Glutamatergic neuron (in vitro differentiated cells): ENCODE measurements at places on chromosomes 1 and 21. TPM values are rescaled to one million over a fixed set of nuclear protein-coding genes. Genes with fewer than 3 reads are reported as not detected.
A peak's percentile ranks its signal among the peaks of the same experiment; 100 is the strongest.

SLC44A5 gene
- total RNA-seq: 15.4 TPM

OR2T2 gene
- total RNA-seq: not detected

AADACL4 gene
- total RNA-seq: not detected

- no peak overlapping the region for H3K4me3 ChIP-seq
- H3K27me3 ChIP-seq: no peaks in the 10 kb centered on the region
- no peaks in the 10 kb centered on the region for H3K36me3 ChIP-seq
- H3K27ac ChIP-seq: no peak overlapping the region
Observed at GRCh38 chr1:200526709-200527612, 93.6 kb downstream of the KIF14 start.

- H3K27ac ChIP-seq: no peak overlapping the region
- no peak for DNase-seq
- peaks cover 14% of the 10 kb centered on the region for H3K36me3 ChIP-seq
- H3K4me3 ChIP-seq: no peak overlapping the region
- peaks cover 3% of the 10 kb centered on the region for H3K4me1 ChIP-seq
- H3K27me3 ChIP-seq: peaks cover 1% of the 10 kb centered on the region
Observed at GRCh38 chr1:43484367-43484766, 30.6 kb upstream of the HYI start.

DNA sequence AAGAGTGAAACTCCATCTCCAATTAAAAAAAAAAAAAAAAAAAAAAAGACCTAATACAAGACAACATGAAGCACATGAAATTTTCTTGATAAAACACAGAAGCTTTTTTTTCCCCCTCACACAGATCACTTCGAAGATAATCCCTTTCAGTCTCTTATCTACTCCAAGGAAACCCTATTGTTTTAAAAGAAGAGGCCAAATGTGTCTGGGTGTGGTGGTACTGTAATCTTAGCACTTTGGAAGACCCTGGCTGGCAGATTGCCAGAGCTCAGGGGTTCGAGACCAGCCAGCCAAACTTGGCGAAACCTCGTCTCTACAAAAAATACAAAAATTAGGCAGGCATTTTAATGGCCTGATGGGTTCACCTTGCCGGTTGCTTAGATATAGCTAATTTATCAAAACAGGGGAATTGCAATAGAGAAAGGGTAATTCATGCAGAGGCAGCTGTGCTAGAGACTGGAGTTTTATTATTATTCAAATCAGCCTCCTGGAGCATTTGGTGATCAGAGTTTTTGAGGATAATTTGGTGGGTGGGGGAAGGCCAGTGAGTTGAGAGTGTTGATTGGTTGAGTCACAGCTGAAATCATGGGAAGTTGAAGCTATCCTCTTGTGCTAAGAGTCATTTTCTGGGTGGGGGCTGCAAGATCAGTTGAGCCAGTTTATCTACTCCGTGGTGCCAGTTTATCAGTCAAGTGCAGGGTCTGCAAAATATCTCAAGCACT lies 62.5 kb downstream of the SLC16A1 start:
- H3K4me3 ChIP-seq: no peak overlapping the region
- H3K4me1 ChIP-seq: no peaks in the 10 kb centered on the region
- H3K27ac ChIP-seq: no peak overlapping the region
- DNase-seq: no peak
- peaks cover 2% of the 10 kb centered on the region for H3K27me3 ChIP-seq
- peaks cover 17% of the 10 kb centered on the region for H3K36me3 ChIP-seq

DNA sequence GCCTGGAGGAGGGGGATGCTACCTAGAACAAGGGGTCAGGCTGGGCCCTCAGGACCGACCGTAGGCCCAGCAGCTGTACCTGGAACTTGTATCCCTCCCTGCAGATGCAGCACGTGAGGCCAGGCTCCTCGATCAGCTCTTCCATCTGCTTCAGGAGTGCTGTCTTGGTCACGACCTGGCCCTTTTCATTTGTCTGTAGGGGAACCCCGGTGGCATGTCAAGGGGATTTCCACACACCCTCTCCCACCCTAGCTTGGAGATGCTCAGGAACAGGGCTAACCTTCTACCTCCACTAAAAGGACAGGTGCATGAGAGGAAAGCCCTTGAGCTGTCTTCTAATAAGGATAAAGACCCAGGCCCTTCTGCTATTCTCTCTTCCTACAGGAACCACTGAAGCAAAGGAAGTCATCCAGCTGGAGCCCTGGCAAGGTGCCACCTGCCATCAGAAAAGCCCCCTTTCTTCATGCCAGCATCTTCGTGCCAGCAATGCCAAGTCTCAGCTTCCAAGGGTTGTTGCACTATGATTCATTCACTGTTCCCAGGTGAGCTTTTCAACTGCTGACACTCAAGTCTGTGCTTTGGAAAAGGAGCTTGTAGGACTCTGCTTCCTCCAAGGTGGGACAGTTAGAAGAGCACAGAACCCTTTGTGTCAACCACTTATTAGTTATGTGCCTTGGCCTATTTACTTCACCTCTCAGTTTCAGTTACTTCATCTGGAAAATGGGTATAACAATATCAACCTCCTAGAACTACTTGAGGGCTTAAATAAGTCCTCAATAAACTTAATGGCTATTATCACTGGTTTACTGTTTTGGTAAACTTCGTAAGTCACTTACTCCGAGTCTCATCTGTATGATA lies 122.1 kb downstream of the UBR4 start:
- H3K4me1 ChIP-seq: no peaks in the 10 kb centered on the region
- no peak for DNase-seq
- H3K27ac ChIP-seq: no peak overlapping the region
- no peak overlapping the region for H3K4me3 ChIP-seq

DNA sequence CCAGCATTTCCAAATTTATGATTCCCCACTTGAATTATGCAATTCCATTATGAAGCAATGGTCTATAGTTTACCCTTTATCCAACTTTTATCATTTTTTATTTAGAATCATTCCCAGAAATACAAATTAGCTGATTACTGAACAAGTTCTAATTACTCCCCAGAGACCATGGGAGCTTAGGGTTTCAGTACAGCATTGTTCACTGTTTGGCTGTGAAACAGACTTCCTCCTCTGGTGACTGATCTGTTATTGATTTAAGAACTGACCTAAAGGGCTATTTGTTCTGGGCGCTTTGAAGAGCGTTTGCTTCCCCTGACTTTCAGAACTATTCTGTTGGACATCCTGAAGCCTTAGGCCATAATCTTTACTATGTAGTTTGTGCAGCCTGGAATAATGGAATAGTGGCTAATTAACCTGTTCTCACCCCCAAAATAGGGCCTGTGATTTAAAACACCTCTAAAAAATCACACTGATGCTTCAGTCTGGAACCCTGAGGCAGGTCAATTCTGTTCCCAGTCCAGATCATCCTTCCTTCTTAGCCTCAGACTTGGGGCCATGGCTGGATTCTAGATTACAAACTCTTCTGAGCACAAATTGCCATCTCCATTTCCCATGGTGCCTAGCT lies 58.7 kb downstream of the ALG14 start:
- no peaks in the 10 kb centered on the region for H3K27me3 ChIP-seq
- no peak overlapping the region for H3K27ac ChIP-seq
- no peak for DNase-seq

GRCh38 chr1:226360106-226360746 lies 47.7 kb downstream of the PARP1 start:
- H3K36me3 ChIP-seq: peaks cover 5% of the 10 kb centered on the region
- peaks cover 41% of the 10 kb centered on the region for H3K4me1 ChIP-seq
- no peak for DNase-seq
- peak overlapping the region; percentile 38 for H3K27ac ChIP-seq
- peaks cover 16% of the 10 kb centered on the region for H3K27me3 ChIP-seq
- no peak overlapping the region for H3K4me3 ChIP-seq

USP16 gene
- total RNA-seq: 21.9 TPM

- H3K27ac ChIP-seq: no peak overlapping the region
- H3K36me3 ChIP-seq: peaks cover 4% of the 10 kb centered on the region
- no peaks in the 10 kb centered on the region for H3K4me1 ChIP-seq
- H3K4me3 ChIP-seq: no peak overlapping the region
- DNase-seq: no peak
Observed at GRCh38 chr1:247360116-247360898, 28.6 kb upstream of the ZNF496 start.

INAVA gene
- total RNA-seq: 2.4 TPM

CELA2A gene
- total RNA-seq: not detected

DNA sequence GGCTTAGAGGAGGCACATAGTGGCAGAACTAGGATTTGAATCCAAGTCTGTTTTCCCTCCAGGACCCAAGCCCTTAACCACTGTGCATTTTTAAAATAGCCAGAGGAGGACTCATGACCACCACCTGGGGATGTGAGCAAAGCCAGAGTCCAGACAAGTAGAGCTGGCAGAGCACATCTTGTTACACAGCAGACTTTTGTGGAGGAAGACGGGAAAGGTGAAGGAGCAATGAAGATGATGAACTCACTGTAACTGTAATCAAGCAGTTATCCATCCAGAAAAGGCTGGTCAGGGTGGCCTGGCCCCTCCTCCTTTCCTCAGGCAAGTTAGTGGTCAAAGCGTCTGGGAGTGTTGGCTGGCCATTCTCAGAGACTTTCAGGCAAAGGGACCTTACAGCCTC lies 50.9 kb downstream of the SLC44A3 start:
- DNase-seq: no peak
- peaks cover 6% of the 10 kb centered on the region for H3K36me3 ChIP-seq
- H3K4me3 ChIP-seq: no peak overlapping the region
- H3K4me1 ChIP-seq: peaks cover 10% of the 10 kb centered on the region
- H3K27me3 ChIP-seq: no peaks in the 10 kb centered on the region
- H3K27ac ChIP-seq: no peak overlapping the region

DNA sequence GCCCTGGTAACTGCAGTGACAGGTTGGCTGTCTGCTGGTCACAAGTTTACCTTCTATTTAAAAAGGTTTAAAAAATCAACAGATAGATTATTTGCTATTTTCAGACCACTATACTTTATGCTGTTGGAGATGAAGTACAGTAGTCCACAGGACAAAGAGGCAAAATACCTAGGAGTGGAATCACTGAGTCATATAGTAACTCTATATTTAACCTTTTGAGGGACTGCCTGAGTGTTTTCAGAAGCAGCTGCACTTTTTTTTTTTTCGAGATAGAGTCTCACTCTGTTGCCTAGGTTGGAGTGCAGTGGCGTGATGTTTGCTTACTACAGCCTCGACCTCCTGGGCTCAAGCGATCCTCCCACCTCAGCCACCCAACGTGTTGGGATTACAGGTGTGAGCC lies 11.7 kb downstream of the CNIH4 start:
- H3K4me1 ChIP-seq: no peaks in the 10 kb centered on the region
- H3K27me3 ChIP-seq: no peaks in the 10 kb centered on the region
- H3K36me3 ChIP-seq: no peaks in the 10 kb centered on the region
- no peak for DNase-seq
- no peak overlapping the region for H3K4me3 ChIP-seq

- H3K36me3 ChIP-seq: no peaks in the 10 kb centered on the region
- H3K4me3 ChIP-seq: peak overlapping the region; percentile 76
- H3K27me3 ChIP-seq: peaks cover 9% of the 10 kb centered on the region
- no peaks in the 10 kb centered on the region for H3K4me1 ChIP-seq
- DNase-seq: peak; percentile 56
Observed at GRCh38 chr1:226736908-226737818, 1.9 kb downstream of the ITPKB start.

- DNase-seq: peak; percentile 36
- H3K27me3 ChIP-seq: peaks cover 10% of the 10 kb centered on the region
- peaks cover 32% of the 10 kb centered on the region for H3K4me1 ChIP-seq
- peak overlapping the region; percentile 79 for H3K27ac ChIP-seq
- H3K4me3 ChIP-seq: peak overlapping the region; percentile 98
Observed at GRCh38 chr1:220526294-220526693, 1.6 kb upstream of the MARK1 start.

DNA sequence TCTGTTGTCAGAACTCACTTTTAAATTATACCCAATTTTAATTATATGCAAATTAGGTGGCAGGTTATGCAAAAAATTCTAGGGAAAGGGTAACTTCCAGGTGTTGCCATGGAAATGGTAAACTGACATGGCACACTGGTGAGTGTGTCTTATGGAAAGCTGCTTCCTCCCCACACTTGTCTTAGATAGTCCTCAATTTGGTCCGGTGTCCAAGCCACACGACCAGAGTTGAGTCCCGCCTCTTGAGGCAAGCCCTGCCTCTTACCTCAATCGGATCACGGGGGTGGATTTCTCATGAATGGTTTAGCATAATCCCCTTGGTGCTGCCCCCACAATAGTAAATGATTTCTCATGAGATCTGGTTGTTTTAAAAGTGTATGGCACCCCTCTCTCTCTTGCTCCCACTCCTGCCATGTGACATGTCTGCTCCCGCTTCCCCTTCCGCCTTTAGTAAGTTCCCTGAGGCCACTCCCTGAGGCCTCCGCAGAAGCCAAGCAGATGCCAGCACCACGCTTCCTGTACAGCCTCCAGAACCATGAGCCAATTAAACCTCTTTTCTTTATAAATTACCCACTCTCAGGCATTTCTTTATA lies 74.9 kb downstream of the MATN1 start:
- H3K27ac ChIP-seq: no peak overlapping the region
- no peak overlapping the region for H3K4me3 ChIP-seq

DNA sequence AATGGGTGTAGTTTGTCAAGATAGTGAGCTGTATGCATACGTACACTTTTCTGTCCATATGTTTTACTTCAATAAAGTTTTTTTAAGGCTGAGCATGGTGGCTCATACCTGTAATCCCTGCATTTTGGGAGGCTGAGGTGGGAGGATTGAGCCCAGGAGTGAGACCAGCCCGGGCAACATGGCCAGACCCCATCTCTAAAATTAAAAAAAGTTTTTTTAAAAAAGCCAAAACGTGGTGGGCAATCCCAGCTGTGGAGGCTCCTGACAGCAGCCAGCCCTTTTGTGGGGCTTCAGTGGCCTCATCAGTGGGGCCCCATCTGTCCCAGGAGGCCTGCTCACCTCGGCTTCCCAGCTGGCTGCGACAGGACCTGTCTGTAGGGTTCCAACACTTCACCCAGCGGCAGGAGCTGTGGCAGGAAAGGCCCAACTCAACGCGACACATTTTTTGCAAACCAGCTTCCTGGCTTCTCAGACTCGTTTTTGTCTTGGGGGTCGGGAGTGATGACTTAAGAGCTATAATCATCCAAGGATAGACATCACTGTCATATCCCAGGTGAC lies 56.9 kb upstream of the LBR start:
- peaks cover 30% of the 10 kb centered on the region for H3K4me1 ChIP-seq
- H3K27ac ChIP-seq: no peak overlapping the region
- peaks cover 3% of the 10 kb centered on the region for H3K27me3 ChIP-seq
- no peak for DNase-seq
- no peak overlapping the region for H3K4me3 ChIP-seq
- H3K36me3 ChIP-seq: no peaks in the 10 kb centered on the region

- no peak for DNase-seq
- no peak overlapping the region for H3K27ac ChIP-seq
- H3K27me3 ChIP-seq: no peaks in the 10 kb centered on the region
- H3K4me1 ChIP-seq: no peaks in the 10 kb centered on the region
- no peak overlapping the region for H3K4me3 ChIP-seq
Observed at GRCh38 chr1:12709091-12709491, 6.8 kb upstream of the AADACL3 start.

TRIM17 gene
- total RNA-seq: not detected

GRCh38 chr1:218804014-218804785 lies 369.5 kb upstream of the LYPLAL1 start:
- H3K36me3 ChIP-seq: no peaks in the 10 kb centered on the region
- peaks cover 2% of the 10 kb centered on the region for H3K4me1 ChIP-seq
- no peak overlapping the region for H3K4me3 ChIP-seq
- DNase-seq: no peak

GRCh38 chr1:229857585-229857984 lies 209.5 kb upstream of the GALNT2 start:
- no peak overlapping the region for H3K4me3 ChIP-seq
- H3K4me1 ChIP-seq: peaks cover 34% of the 10 kb centered on the region
- peaks cover 2% of the 10 kb centered on the region for H3K27me3 ChIP-seq
- DNase-seq: no peak

- H3K27me3 ChIP-seq: peaks cover 2% of the 10 kb centered on the region
- H3K36me3 ChIP-seq: no peaks in the 10 kb centered on the region
- H3K4me1 ChIP-seq: no peaks in the 10 kb centered on the region
- H3K27ac ChIP-seq: no peak overlapping the region
- H3K4me3 ChIP-seq: no peak overlapping the region
Observed at GRCh38 chr1:193841857-193842256, 655.4 kb upstream of the B3GALT2 start.
